ENCODE measurements at places on chromosomes 13 and 19.

DNA sequence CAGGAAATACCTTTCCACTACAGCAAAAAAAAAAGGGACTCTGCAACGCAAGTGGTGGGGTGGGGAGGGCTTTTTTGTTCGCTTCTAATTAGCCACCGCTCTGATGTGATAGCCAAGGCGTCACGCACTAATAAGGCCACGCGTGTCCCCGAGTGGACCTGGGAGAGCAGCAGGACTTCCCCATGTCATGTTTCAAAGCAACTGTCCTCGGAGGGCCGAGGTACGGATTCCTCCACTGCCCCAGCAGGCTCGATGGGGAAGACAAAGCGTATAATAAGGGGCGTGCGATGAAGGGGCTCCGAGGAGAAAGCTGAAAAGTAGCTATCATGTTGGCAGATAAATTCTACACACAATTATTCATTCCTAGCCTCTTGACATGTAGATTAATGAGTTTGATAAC lies 179.7 kb upstream of the ZNF507 start:
- no peak for DNase-seq

DNA sequence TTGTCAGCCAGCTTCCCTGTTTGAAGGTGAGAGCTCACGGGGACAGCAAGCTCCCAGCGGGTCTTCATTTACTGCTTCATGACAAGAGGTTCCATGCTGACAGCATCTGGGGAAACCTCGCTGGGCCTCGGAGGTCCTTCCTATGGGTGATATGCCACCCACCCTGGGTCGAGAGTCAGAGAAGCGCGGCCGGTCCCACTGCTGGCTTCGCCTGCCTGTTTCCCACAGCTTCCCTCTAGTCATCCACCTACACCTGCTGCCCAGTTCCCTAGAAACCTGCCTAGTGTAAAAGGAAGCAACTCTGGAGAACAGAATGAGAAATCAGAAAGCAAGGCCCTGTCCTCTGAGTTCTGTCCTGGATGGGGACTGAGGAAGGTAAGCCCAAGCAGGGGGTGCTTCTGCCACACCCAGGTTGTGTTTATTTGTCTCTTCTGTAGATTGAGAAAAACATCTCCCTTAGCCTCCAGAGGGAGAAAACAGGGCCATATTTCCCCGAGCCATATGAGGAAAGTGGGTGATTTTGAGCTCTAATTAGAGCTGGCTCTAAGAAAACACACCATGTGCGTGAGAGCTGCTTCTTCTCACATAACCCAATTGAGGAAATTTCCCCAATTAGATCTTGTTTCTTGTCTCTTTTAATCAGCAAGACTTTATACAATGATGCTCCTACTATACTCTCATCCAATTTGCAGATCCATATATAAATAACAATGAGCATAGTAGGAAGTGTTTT lies 504.3 kb downstream of the IRS2 start:
- DNase-seq = no peak

GRCh38 chr19:44765033-44765948 lies 12.4 kb upstream of the CBLC start:
- no peak for DNase-seq

DNA sequence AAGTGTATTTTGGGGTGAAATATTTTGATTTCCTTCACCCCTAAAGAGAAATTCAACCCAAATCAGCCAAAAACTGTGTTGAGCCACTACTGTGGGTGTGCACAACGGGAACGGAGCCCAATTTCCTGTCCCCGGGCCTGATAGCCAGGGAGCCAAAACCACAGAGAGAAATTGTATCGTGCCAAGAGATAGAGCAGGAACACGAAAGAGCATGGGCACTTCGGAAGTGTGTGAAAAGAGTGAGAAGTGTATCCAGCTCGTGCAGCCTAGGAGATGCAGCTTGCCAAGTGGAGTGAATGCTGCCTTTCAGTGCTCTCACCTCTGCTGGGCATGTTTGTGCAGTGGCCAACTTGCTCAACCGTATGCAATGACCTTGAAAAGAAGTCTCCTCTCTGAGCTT lies 19.4 kb upstream of the PLEKHF1 start:
- peak; percentile 52 for DNase-seq

DNA sequence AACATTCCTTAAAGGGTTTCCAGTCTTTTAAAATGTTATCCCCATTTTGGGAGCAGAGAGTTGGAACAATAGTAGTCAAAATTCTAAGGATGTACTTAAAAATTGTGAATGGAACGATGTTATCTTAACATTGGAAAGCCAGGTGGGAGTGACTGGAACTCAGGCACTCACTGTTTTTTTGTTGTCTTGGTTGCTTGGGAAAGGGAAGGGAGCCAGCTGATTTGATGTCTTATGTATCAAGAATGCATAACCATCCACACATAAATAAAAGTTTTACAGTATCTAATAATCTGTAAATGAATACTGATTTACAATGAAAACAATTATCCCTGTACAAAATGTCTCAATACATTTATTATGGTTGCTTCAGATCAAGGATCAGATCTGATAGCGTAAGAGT lies 88.7 kb downstream of the SLC10A2 start:
- DNase-seq = no peak

DNA sequence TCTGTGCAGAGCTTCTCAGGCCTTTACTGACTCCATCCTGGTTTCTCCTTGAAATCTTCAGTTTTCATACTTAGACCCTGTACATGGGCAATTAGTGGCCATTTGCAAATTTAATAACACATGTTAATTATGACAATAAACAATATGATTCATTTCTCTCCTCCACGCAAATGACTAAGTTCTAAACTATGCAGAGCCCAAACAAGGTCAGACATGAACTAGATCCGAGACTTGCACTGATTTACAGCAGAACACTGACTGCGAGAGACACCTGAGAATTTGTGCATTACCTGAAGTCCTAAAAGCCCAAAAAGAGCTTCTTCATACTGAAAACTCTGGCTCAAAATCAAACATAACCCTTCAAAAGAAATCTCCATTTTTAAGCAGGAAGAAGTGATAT lies 521.8 kb downstream of the MYO16 start:
- DNase-seq = no peak

- no peak for DNase-seq
Observed at GRCh38 chr19:55369653-55370304, 484 bp downstream of the IL11 start.

DNA sequence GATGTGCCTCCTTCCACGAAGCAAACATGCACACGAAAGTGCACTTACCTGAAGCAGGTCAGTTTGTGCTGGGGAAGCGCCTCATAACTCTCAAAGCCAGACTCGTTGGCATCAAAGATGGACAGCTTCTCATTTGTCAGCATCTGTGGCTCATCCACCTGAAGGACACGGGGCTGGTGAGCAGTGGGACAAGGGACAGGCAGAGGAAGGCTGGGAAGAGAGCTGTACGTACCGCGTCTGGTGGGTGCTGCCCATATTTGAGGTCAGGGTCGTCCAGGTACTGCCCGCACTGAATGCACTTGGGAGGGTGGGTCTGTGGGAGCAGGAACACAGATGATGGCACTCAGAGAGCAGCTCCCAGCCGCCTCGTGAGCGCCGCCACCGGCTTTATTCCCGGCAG lies 35.1 kb downstream of the DNMT1 start:
- DNase-seq = no peak

DNA sequence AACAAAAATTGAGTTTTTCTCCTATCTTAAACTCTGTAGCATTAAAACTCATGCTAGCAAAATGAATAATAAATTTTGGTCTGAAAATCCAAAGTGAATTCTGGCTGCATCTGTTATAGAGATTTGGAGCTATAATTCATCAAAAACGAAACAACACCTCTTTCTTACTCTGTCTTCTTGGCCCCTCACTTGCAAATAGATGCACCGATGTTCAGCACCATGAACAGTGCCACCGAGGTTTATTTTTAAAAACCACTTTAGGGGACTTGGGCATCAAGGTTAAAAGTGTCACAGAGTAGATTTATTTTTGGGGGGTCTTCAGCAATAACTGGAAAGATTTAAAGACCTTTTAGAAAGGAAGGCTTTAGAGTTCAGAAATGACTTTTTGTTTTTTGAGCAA lies 26.1 kb upstream of the EID2 start:
- DNase-seq = no peak

DNA sequence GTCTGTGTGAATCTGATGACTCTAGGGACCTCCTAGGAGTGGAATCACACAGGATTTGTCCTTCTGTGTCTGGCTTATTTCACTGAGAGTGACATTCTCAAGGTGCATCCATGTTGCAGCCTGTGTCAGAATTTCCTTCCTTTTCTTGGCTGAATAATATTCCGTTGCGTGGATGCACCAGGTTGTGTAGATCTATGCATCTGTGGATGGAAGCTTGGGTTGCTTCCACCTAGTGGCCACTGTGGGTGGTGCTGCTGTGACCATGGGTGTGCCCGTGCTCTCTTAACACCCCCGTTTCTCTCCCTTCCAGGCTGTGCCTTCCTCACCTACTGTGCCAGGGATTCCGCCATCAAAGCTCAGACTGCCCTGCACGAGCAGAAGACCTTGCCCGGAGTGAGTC lies 26.2 kb downstream of the CELF5 start:
- DNase-seq = no peak

DNA sequence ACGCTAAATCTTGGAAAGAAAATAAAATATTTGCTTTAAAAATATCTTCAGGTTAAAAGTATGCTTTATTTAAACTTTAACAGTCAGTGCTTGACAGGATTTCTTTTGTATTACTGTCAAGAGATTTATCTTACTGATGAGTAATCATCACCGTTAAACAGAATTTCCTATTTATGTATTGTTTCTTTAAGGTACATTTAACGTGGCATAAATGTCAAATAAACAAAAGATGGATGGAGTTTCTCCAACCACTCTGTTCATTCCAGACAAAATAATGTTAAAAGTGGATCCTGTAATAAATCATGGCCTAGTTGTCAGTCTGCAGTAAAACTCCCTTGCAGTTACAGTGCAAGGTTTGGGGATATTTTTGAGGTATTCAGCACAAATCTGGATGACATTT lies 298.3 kb downstream of the DIAPH3 start:
- no peak for DNase-seq

GRCh38 chr13:59635589-59635988 lies 528.1 kb downstream of the DIAPH3 start:
- no peak for DNase-seq

- peak; percentile 14 for DNase-seq
Observed at GRCh38 chr13:100542826-100543156, 45.8 kb downstream of the GGACT start.

DNA sequence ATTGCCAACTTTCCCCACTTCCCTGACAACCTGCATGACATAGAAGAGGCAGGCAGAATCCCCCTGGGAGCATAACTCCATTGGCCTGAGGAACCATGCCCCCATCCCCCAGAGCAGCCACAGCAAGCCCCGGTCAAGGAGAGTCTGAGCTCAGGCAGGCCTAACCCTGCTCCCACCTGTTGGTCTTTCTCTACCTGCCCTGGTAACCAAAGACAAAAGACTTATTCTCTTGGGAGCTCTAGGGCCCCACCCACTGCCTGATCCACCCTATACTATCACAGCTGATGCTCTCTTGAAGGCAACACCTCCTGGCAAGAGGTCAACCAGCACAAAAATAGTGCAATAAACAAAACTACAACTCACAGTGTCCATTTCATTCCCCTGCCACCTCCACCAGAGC lies 59.3 kb downstream of the TNFSF13B start:
- no peak for DNase-seq

DNA sequence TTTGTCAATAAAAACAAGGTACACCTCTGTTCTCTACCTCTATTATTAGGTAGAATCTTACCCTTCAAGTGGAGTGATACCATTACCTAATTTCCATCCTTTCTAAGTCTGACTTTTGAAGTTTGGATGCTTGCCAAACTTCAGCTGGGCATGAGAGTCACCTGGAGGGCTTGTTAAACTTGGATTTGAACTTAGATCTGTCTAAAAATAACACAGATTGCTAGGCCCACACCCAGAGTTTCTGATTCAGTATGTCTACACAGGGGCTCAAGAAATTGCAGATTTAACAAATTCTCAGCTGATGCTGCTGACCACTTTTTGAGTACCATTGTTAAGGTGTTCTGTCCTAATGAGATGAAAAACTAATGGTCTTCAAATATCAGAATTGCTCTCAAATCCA lies 512.2 kb downstream of the LMO7 start:
- no peak for DNase-seq

DNA sequence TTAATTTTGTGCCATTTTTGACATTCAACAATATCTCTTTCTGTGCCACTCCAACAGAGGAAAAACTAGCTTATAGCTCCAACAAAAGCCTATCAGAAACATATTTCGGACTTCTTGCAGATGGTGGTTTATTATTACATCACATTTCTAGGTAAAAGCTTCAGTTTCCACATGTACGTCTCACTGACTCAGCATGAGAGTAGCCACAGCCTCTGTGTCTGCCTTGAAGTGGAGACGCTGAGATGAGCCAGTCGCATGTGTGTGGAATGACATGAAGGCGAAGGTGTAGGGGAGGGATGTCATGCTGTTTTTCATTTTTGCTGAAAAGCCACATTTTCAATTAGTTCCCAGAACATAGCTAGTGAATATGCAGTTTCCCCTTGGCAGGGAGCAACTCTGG lies 598.6 kb downstream of the EFNB2 start:
- no peak for DNase-seq

- DNase-seq = no peak
Observed at GRCh38 chr13:29453617-29454011, 141.9 kb downstream of the SLC7A1 start.

GRCh38 chr13:36430247-36431203 lies 1.8 kb upstream of the CCNA1 start:
- DNase-seq = no peak

- DNase-seq = no peak
Observed at GRCh38 chr13:107124129-107124718, 556.3 kb upstream of the ARGLU1 start.

DNA sequence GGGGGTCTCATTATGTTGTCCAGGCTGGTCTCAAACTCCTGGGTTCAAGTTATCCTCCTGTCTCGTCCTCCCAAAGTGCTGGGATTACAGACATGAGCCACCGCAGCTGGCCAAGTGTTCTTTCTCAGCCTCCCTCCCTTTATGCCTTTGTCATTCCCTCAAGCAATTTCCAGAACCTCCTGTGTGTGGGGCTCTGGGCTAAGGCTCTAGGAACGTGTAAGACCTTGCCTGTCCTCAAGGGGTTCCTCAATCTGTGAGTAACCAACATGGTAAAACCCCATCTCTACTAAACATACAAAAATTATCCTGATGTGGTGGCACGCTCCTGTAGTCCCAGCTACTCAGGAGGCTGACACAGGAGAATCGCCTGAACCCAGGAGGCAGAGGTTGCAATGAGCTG lies 15.5 kb upstream of the SPACA4 start:
- DNase-seq = no peak

GRCh38 chr19:13825489-13826441 lies 30.5 kb downstream of the ZSWIM4 start:
- no peak for DNase-seq

- peak; percentile 25 for DNase-seq
Observed at GRCh38 chr19:47540748-47541147, 25.9 kb upstream of the NAPA start.

- no peak for DNase-seq
Observed at GRCh38 chr13:76890021-76890420, 3.8 kb upstream of the KCTD12 start.

GRCh38 chr13:77786695-77787287 lies 89.3 kb downstream of the SLAIN1 start:
- DNase-seq = no peak
